Panc1 (cell line): ENCODE measurements at places on chromosomes 6 and 20.

- DNase-seq: no peak
These were observed 164.2 kb upstream of the TNFAIP3 start for GRCh38 chr6:137702791-137703424.

- DNase-seq: no peak
These were observed 11.9 kb downstream of the SERPINB9 start for GRCh38 chr6:2890976-2891767.

DNA sequence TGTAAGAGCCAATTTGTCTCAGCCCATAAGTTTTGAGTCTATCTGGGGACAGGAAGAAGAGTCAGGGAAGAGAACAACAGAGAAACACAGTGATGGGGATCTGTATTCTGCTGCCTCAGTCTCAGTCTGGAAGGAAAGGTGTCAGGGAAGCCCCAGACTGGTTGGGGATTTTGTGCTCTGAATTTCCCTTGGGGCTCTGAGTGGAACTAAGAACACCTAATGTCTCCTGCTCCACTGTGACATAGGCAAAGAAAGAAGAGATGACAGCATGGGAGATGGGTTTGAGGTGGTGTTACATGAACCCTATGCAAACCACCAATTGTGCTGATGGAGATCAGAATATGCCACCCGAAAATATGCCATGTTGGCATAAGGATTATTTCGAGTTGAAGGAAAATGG lies 139.5 kb upstream of the MYLIP start:
- no peak for DNase-seq

GRCh38 chr6:105510746-105511145 lies 107.9 kb upstream of the PREP start:
- DNase-seq: no peak

DNA sequence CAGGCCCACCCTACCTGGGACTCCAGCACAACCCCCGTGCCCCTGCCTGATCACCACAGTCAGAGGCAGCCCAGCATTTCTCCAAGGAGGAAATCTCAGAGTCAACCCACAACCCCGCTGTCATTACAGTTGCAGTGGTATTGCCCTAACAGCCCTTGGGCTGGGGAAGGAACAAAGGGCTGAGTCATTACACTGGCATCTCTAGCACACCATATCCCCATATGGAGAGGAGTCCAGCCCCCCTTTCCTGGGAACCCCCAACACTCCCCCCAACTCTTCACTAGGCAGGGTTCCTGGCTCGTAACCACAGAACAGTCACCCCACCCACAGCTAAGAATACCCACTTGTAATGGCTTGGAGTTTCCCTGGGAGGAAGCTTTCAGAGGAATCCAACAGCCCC lies 149.4 kb upstream of the OGFRL1 start:
- DNase-seq: no peak
